ENCODE measurements at places on chromosomes 5 and 9. TPM values are rescaled to one million over a fixed set of nuclear protein-coding genes. Genes with fewer than 3 reads are reported as not detected.

TAF1L gene
- polyA plus RNA-seq: not detected

KCNIP1 gene
- 0.08 TPM for polyA plus RNA-seq

TEX48 gene
- polyA plus RNA-seq: not detected

ZNF608 gene
- 16.5 TPM for polyA plus RNA-seq

PCDHGB6 gene
- polyA plus RNA-seq: 2.8 TPM

NOXA1 gene
- not detected for polyA plus RNA-seq

FOXD4L5 gene
- not detected for polyA plus RNA-seq

HTR1A gene
- polyA plus RNA-seq: not detected

FGF1 gene
- 6.9 TPM for polyA plus RNA-seq

NEURL1B gene
- polyA plus RNA-seq: 5.0 TPM

BTNL9 gene
- not detected for polyA plus RNA-seq

NTNG2 gene
- 0.26 TPM for polyA plus RNA-seq

TAF11L8 gene
- not detected for polyA plus RNA-seq

ITGA2 gene
- 32.9 TPM for polyA plus RNA-seq

ENTPD2 gene
- polyA plus RNA-seq: not detected

PANK3 gene
- polyA plus RNA-seq: 14.9 TPM

SPATA31D1 gene
- polyA plus RNA-seq: not detected

OSMR gene
- 80.4 TPM for polyA plus RNA-seq

RASGRF2 gene
- 3.5 TPM for polyA plus RNA-seq

BTNL3 gene
- polyA plus RNA-seq: not detected

NIPBL gene
- 24.6 TPM for polyA plus RNA-seq

MAP3K1 gene
- polyA plus RNA-seq: 3.5 TPM

SCGB3A2 gene
- not detected for polyA plus RNA-seq

SHISAL2B gene
- not detected for polyA plus RNA-seq

GHR gene
- polyA plus RNA-seq: 2.4 TPM

EPB41L4B gene
- 1.7 TPM for polyA plus RNA-seq

ZNF454 gene
- polyA plus RNA-seq: 0.59 TPM

LYRM7 gene
- 4.8 TPM for polyA plus RNA-seq

SOWAHA gene
- polyA plus RNA-seq: 0.03 TPM

LCN9 gene
- not detected for polyA plus RNA-seq

FLT4 gene
- 0.14 TPM for polyA plus RNA-seq

SHOC1 gene
- polyA plus RNA-seq: 0.02 TPM

ARPC5L gene
- polyA plus RNA-seq: 62.2 TPM

PCDHB15 gene
- polyA plus RNA-seq: 0.31 TPM

EFNA5 gene
- polyA plus RNA-seq: 3.7 TPM

TAF11L4 gene
- not detected for polyA plus RNA-seq

PCDHAC2 gene
- polyA plus RNA-seq: 0.03 TPM

MIGA2 gene
- 9.8 TPM for polyA plus RNA-seq

PSAT1 gene
- 46.6 TPM for polyA plus RNA-seq

LCN2 gene
- polyA plus RNA-seq: not detected

SH3TC2 gene
- 3.2 TPM for polyA plus RNA-seq

PSD2 gene
- polyA plus RNA-seq: 0.05 TPM

PCDHGA6 gene
- polyA plus RNA-seq: 3.9 TPM

SLC6A18 gene
- not detected for polyA plus RNA-seq

RNF20 gene
- 20.1 TPM for polyA plus RNA-seq

IFNA2 gene
- polyA plus RNA-seq: not detected

BASP1 gene
- polyA plus RNA-seq: 265 TPM
